ENCODE measurements at places on chromosomes 1 and 21.

DNA sequence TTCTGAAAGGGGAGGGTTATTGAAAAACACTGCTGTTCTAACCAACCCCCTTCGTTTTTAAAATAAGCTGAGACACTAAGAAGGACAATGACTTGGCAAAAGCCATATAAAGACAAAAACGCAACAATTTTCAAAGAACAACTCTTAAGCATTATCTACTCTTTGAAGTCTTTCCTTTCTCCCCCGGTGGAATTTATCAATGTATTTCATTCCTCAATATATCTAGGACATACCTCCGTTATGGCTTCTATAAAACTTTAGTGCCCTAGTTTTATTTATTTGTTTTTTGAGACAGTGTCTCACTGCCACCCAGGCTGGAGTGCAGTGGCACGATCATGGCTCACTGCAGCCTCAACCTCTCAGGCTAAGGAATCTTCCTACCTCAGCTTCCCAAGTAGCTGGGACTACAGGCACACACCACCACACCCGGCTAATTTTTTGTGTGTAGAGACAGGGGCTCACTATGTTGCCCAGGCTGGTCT is 3.2 kb downstream of the NRDC start:
- DNase-seq: no peak

DNA sequence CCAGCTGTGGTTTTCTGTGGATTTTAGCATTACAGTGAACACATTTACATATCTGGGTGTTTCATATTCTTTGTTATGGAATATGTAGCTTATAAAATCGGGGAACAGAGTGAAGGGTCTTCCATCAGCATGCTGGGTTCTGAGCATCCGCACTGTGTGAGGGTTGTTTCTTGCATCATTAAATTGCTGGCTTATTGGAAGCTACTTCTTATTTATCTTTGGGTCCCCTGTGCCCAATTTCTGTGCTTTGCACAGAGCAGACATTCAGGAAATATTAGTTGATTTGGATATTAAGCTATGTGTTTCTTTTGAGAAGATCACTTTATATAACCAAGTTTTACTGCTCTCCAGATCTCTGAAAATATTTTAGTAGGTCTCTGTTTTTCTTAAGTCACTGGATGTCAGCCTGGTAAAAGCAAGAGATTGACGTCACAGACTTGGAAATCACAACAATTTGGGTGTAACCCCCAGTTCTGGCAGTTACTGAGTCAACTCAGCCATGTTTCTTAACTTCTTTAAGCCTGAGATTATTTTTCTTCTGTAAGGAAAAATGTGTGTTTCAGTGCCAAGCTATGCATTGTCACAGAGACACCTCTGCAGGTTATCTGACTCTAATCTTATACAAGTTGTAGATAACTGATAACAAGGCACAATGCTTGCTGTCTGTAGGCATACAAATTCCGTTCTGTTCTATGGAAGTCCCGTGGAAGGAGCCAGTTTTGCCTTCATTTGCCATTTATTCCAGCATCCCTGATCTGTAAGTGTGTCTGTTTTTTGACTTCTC is 258.3 kb upstream of the KAZN start:
- no peak for DNase-seq

DNA sequence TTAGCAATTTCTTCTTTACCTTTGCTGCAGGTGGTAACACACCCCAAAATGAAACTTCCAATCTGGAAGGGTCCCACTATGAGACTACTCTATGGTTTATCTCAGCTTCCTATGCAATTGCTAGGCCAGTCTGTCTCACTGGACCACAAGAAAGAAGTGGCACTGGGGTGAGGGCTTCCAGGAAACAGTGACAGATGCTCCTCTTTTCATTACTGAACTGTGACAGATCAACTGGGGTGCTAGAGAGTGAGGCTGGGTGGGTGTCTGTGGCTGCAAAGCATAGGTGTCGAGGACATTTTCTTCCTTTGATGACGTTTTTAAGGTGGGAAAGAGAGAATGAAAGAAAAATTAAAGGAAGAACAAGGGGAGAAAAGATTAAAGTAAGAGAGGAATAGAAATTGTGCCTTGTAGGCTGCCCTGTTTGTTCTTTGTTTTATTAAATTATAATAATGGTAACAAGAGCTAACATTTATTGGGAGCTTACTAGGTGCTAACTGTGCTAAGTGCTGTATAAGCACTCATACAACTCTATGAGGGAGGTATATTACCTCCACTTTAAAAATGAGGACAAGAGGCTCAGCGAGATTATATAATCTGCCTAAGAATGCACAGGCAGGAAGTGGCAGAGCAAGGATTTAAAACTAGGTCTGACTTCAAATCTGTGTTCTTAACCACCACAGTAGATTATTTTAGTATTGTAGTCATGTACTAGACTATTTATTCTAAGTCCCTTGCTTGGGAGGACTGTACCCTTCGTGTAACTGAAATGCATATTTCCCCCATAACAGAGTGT is 27.8 kb upstream of the DMRTA2 start:
- DNase-seq: no peak

DNA sequence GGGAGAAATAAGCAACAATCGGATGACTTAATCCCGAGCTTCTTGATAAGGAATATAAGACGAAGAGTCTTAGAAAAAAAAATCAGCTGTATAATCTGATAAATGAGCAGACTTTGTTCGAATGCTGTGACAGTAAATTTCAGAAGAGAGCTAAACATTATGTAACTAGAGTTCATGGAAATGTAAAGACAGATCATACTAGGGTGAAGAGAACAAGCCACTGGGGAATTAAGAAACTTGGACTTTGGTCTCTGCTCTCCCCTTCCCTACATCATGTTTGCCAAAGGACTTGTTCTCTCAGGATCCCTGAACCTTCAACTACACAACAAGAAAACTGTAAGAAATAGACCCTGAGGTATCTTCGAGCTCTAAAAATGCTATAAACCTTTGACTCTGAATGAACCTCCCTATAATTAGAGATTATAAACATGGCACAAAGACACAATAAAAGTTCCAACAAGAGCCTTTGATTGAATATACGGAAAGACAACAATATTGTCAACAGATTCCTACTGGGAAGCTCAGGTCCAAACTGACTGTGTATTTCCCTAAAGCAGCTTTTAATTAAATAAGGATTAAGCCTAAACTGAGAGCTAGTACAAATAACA is 27.5 kb downstream of the FRRS1 start:
- DNase-seq: no peak

DNA sequence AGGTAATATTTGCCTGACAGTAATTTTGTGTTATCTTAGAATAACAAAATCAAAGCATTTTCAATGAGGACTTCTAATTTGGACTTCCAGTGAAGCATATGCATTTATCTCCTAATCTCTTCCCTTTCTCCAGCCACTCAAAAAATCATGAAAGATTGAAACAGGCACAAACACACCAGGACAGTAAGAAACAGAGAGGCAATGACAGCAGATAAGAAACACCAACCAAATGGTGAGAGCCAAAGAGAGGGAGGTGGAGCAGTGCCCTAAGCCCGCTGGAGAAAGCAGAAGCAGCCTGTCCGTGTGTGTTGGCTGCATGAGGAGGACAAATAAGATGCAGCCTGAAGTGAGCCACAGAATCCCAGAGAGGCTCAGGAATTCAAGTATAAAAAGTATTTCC is 39.0 kb downstream of the SLC44A3 start:
- no peak for DNase-seq

GRCh38 chr1:56715156-56715555 is 70.0 kb downstream of the PRKAA2 start:
- no peak for DNase-seq

DNA sequence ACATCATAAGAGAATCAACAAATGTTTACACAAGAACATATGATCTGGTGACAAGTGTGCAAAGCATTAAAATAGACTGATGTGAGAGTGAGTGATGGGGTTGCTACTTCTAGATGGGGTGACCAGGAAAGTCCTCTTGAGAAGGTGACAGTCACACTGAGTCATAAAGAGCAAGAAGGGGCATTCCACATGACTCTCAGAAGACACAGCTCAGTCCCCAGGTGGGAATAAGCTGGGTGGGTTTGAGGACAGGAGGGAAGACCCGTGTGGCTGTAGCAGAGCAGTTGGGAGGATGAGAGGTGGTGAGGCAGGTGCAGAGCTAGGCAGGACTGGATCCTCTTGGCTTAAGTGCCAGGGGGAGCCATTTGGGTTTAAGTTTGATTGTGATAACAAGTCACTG is 53.1 kb downstream of the TNR start:
- no peak for DNase-seq

DNA sequence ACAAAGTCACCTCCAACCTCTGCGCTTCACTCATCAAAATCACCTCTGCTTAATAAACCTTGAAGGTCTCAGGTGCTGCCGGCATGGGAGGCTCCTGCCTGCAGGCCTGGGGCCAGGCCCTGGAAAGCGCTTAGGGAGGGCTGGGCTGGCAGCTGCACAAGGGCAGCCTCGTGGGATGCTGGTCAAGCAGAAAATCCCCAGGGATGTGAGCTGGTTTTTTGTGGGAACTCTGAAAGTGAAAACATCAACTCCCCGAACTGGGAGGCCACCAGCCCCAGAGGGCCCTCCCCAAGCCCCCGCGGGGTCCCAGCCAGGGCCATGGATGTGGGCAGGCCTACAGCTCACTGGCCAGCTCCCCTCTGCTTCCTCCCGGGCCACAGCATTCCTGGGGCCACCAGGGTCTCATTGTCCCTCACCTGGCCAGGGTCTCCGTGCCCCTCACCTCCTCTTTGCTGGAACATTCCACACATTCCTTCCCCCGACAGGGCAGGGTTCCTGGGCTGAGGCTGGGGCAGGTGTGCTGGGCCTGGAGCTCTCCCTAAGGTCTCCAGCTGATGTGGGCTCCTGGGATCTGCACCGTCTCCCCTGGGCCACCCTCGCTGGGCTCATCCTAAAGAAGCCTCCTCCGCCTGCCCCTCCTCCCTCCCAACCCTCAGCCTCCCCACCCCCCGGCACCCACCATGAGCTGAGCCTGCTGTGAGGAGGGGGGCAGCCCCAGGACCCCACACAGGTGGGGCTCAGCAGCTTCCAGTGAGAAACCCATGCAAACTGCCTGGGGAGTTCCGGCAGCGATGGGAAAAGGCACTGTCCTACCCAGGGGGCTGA is 36.0 kb upstream of the POFUT2 start:
- no peak for DNase-seq

GRCh38 chr21:38639571-38640354 is 141.5 kb upstream of the ERG start:
- no peak for DNase-seq

GRCh38 chr1:214506972-214507431 is 44.4 kb downstream of the PTPN14 start:
- DNase-seq: no peak

DNA sequence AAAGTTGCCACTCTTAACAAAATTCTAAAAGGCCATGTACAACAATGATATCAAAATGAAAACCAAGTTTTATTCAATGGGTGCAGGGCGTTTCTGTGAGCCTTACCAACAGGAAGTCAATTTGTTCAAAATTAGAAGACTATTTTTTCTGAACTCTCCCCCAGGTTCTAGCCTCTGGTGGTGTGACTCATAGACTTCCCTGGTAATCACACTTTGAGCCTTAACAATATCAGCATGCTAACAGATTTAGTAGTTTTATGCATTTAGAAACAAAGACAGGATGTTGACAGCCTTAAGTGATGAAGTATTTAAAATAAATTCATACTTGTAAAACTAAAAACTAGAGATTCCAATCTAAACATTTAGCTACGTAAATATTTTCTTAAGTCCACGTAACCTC is 88.4 kb downstream of the LRRC8C start:
- DNase-seq: no peak

DNA sequence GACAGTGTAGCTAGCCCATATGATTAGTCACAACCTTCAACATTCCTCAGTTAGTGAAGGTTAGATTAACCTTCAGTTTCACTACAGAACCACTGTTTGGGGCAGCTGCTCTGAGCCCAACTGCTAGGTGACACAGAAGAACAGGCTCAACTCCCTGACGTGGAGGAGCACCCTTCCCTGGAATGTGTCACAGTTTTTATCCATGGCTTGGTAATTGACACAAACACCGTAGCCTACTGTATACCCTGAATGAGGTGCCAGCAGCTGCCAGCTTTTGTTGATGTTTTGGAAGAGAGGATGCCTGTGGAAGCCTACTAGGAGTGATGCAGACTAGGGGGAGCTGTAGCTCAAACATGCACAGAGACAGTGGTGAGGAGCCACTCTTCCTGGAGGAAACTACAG is 56.6 kb upstream of the CR2 start:
- no peak for DNase-seq

Data from activated CD4-positive, CD25-positive, alpha-beta regulatory T cell (primary cell).